ENCODE measurements at places on chromosomes 16 and 17.

GRCh38 chr17:18324140-18325050 lies 9.3 kb downstream of the SMCR8 start:
- no peak for DNase-seq

- peak; percentile 61 for DNase-seq
Observed at GRCh38 chr17:41773190-41773588, 13.3 kb downstream of the JUP start.

DNA sequence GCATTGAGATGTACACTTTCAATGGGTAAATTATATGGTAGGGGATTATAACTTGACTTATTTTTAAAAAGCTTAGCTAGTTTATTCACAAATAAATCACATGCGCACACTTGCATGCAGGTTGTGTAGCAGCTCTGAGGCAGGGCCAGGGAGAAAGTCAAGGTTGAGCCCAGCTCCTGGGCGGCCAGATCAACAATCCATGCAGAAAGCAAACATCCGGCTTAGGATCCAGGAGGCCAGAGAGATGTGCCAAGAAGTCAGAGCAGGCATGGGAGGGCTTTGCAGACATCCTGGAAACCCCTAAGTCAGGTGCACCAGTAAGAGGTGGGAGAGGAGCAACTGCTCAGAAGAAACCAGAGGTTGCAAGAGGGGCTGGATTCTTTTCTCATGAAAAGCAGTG lies 186.5 kb downstream of the AXIN2 start:
- DNase-seq, result no peak

DNA sequence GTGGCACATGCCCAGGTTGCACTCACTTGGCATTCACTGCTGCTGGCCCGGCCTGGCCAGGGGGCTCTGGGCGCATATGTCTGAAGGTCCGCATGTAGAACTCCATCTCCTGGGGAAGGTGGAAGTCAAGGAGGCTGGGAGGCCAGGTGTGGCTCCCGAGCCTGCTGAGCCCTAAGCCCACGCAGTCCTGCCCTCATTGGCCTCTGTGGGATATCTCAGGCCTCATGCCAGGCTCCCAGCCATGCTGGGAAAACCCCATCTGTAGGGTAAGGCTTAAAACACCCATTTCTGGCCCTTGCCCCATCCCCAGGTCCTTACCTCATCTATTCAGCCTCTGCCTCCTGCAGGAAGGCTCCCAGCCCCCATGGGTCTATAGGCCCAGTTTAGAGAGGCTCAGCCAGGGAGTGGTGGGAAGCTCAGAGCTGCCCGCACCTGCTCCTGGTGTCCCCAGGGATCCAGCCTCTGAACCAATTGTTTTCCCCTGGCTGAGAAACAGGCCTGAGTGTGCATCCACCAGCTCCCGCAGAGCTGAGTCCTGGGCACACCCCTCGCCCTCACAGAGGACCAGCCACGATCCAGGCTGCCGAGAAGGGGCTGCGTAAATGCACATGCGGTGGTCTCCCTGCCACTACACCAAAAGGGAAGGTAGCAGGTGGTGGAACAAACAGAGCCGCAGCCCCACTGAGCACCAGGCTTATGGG lies 2.3 kb upstream of the TPPP3 start:
- DNase-seq, result no peak

DNA sequence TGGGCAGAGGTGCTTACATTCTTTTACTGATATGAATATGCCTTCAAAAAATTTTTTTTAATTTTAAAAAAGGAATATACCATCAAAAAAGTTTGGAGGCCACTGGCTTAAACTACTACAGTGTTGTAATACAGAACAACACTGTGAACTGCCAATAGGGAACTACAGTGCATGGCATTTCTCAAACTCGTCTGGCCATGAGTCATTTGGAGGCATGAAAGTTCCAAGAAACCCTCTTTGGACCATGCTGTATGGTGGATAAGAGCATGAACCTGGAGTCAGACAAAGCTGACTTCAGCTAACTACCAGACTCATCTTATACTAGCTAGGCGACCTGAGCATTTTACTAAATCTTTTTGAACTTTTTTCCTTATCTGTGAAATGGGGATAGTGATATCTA lies 9.2 kb upstream of the NF1 start:
- no peak for DNase-seq

GRCh38 chr17:80732268-80732667 lies 187.6 kb downstream of the RPTOR start:
- DNase-seq, result peak; percentile 60

DNA sequence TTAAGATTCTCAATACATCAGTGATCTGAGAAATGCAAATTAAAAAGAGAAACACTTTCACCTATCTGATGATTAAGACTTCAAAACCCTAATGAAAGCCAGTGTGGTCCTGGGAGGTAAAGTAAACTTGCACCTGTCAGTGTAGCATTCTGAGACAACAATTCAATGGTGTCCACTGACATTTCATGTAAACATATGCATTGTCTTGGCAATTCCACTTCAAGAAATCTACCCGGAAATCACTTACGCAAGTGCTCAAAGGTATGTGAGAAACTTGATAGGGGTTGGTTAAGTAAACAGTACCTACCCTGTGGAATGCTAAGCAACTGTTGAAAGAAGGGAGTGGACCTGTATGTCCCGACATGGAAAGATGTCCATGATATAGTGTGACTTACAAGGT lies 2.1 kb downstream of the ST6GALNAC1 start:
- no peak for DNase-seq

GRCh38 chr16:55875273-55875672 lies at the start of gene CES5A:
Gene CES5A, minus strand, starts transcription at chr16:55875373. Its CDS starts 152 bp downstream, at chr16:55875221.
- DNase-seq, result no peak

- DNase-seq, result no peak
Observed at GRCh38 chr16:14128097-14128496, 57.0 kb downstream of the MRTFB start.

DNA sequence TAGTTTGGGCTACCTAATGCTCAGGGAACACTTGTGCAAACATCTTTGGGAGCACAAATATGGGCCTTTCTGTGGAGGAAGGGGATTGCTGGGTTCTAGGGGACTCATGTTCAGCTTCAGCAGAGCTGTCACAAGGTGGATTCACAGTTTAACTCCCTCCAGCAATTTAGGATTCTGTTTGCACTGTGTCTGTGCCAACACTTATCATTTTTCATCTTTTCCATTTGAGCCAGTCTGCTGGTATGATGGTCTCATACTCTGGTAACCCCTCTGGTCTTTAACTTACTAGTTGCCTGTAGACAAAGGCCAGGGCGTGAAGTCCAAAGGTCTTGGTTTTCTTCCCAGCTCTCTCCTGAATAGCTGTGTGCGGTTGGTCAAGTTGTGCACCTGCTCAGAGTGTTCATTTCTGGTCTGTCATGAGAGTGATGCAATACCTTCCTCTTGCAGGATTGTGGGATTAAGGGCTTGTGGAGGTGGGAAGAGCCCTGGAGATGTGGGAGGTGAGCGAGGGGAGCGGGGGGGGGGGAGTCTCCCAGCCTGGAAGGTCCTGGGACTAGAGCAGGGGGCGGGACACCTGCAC lies 152.6 kb downstream of the CMIP start:
- DNase-seq, result no peak

DNA sequence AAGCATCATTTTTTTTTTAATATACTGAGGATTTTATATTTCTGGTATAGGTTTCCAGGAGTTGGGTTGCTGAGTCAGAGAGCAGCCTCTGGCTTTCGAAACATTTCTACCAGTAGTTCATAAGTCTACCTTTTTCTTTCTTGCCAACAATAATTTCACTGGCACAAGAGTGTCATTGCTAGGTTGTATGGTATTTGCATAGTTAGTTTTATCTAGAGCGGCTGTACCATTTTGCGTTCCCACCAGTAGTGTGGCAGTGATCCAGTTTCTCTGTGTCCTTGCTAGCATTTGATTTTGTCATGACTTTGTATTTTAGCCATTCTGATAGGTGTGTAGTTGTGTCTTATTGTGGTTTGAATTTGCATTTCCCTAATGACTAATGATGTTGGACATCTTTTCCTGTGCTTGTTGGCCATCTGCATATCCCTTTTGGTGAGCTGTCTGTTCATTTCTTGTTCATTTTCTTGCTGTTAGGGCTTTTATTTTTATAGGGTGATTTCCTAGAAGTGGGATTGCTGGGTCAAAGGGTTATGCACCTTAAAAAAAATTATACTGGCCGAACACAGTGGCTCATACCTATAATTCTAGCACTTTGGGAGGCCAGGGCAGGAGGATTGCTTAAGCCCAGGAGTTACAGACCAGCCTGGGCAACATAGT lies 39.9 kb downstream of the SNX29 start:
- DNase-seq, result no peak

DNA sequence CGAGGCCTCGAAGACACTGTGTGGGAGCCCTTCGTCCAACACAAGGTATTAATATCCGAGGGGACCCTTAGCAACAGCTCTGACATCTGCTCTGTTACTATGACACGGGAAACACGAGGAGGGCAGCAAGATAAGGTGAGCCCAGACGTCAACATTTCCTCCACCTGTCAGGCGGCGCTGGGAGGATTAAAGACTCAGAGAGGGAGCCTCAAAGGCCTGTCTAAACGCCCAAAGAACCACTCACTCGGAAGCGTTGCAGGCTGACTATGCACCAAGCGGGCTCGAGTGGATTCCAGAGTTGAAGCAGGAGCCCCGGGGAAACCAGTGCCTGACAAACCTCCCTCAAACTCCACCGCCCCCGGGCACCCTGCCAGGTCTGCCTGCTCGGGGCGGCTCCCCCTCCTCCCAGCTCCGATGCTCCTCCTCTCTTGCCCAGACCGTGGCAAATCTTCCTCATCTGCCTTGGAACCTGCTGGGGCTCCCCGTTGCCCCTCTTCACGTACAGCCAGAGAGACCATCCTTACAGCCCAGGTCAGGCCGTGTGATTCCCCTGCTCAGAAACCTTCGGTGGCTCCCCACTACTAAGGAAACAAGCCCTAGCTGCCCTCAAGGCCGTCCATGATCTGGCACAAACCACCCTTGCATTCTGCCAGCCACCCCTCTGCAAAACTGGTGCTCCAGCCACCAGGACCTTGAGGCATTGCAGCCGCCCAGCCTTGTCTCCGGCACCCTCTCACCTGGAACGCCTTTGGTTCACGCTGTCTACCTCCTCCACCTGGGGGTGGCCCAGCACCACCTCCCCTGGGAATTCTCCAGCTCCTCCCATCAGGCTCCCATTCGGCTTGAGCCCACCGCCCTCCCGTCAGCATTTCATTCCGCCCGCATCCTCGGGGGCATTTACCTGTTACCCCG lies 16.2 kb downstream of the RPH3AL start:
- no peak for DNase-seq

DNA sequence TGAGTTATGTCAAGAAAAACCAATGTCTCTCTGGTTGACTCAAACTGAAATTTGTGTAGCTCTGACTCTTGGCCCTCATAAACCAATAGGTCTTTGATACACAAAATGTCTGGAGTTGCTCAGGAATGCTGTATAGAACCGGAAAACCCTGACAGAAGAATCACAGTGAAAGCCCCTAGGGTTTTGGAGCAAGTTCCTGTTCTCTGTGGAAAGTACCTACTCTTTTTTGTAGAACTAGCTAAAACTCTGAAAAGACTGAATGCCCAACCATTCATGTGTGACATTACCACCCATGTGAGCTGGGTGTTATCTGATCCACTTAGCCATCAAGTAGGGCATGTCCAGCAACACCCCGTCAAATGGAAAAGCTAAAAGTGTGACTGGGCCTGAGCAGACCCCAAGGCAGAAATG lies 28.8 kb downstream of the CCL4 start:
- DNase-seq, result no peak

GRCh38 chr16:49567950-49568349 lies 194.3 kb downstream of the C16orf78 start:
- no peak for DNase-seq

DNA sequence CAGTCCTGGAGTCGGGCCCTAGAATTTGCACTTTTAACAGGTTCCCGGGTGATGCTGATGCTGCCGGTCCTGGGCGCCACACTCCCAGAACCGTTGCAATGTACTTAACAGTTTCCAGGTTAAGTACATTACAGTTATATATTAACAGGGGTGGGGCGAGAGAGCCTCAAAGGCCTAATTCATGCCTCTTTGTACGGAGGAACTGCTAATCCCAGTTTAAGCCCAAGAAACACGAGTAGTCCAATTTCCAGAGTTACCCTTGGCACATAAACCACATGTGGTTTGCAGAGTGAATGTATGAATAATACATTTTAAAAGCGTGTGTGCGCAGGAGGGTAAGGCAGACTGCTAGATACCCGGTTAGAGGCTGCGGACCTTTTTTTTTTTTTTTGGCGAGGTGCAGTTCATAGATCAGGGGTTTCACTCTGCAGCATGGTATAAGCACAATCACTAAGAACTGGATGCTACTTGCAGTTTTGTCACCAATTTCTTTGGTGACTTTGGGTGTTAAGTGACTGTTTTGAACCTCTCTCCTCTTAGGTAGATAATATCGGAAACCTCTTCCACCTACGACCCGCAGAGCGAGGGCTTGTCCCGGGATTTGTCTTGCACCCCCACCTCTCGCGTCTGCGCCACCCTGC lies 713 bp downstream of the COX11 start:
- no peak for DNase-seq

GRCh38 chr16:630249-630814 lies 453 bp upstream of the WFIKKN1 start:
- DNase-seq, result no peak

DNA sequence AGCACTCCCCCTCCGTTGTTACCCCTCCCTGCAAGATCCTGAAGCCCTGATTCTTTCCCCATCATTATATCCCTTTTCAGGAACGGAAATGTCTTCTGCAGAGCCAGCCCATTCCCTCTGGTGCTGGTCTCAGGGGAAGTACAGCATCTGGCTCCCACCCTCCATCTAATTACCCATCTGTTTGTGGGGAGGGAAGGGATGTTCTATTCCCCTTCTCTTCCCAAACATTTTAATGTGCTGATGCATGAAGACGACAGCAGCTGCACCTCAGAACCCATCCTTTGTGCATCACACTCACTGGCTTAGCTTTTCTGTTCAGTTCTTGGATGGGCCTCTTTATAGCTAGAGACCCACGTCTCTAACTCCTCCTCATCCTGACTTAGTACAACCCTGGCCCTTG lies 367.2 kb downstream of the CDH13 start:
- no peak for DNase-seq

GRCh38 chr16:2467528-2468232 lies 3.4 kb upstream of the NTN3 start:
- no peak for DNase-seq

DNA sequence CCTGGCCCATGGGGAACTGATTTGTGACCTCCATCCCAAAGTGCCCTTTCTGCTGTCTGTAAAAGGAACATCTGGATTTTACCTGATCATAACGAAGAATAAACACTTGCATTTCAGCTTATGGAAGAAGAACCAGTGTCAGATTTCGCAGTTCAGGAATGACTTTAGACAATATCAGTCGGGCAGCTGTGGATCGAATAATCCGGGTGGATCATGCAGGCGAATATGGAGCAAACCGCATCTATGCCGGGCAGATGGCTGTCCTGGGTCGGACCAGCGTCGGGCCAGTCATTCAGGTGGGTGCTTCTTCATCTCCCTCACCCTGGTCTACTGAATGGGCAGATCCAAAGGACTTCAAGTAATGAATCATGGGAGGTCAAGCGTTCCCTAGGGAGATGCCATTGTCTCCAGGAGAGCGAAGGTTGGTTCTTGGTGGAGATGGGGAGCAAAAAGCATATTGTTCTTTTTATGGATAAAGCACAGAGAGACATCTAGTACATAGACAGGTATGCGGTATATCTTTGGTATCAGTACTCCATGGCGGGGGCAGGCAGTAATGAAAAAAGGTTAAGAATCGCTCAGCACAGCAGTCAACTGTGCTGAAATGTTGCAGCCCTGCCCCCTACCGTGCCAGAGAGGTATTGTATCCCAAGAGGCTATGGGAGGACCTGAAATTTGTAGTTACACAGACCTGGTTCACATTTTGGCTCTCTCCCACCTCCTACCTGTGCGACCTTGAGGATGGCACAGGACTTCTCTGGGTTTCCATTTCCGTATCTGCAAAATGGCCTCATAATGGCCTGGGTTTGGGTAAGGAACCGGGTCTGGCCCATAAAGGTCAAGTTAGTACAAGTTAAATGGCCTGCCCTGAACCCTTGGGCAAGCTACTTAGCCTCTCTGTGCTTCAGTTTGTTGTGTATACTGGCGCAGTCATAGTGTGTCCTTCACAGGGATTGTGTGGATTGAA lies 4.7 kb downstream of the COQ7 start:
- DNase-seq, result no peak
